ENCODE measurements at places on chromosomes 6 and 20.
A peak's percentile ranks its signal among the peaks of the same experiment; 100 is the strongest.

GRCh38 chr6:166813461-166813860 lies 142.9 kb downstream of the RNASET2 start:
- DNase-seq, result no peak

- DNase-seq, result no peak
These were observed 233.8 kb downstream of the SIM1 start for GRCh38 chr6:100230953-100231316.

DNA sequence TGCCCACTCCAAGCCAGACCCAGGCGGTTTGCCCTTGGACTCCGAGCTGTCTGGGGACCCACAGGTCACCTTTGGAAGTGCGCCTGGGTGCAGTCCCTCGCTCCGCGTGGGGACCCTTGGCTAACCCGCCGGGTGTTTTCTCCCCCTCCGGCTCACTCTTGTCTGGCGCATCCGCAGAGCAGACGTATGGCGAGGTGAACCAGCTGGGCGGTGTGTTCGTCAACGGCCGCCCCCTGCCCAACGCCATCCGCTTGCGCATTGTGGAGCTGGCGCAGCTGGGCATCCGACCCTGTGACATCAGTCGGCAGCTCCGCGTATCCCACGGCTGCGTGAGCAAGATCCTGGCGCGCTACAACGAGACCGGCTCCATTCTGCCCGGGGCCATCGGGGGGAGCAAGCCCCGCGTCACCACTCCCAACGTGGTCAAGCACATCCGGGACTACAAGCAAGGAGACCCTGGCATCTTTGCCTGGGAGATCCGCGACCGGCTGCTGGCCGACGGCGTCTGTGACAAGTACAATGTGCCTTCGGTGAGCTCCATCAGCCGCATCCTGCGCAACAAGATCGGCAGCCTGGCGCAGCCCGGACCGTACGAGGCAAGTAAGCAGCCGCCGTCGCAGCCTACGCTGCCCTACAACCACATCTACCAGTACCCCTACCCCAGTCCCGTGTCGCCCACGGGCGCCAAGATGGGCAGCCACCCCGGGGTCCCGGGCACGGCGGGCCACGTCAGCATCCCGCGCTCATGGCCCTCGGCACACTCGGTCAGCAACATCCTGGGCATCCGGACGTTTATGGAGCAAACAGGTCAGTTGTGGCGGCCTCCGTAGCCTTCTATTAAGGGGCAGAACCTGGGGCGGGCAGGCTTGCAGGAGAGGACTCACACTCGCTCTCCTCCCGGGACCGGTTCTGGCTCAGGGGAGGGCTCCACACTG lies 1.1 kb downstream of the PAX1 start:
- peak; percentile 62 for DNase-seq

DNA sequence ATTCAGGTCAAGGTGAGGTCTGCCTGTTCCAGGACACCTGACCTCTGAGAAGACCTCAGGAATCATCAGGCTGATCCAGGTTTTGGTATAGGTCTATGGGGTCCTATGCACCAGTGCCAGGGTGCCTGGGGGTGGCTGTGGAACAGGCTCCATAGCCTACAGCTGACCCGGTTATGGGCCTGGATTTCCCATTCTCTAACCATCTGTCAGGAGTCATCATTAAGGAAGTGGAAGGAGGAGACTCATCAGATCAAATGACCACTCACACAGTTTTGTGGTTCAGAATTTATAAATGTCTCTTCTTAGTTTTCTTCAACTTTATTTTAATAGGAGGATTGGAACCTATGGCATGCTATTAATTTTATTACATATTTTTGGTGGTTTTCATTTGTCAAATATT lies 14.8 kb downstream of the PLA2G7 start:
- DNase-seq, result no peak

GRCh38 chr6:100664274-100665040 lies 199.7 kb upstream of the SIM1 start:
- DNase-seq, result peak; percentile 66

DNA sequence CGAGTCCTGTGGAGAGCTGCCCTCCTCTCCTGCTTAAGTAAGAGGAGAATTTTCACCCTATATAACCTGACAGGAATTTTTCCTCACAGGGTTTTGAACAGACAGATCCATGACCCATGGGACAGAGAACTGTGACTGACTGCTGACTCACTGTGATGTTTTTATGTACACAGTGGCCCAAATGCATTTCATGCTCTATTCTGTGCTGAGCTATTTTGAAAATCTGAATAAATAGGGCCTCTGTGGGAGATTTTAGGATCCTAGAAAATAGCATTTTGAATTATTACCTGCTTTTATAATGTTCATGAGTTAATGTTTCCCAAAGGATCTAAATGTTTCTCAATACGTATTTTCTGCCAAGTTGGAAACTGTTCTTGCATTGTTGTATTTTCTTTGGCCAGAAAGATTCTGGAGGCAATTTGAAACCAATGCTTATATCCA lies 577.4 kb downstream of the HTR1B start:
- no peak for DNase-seq

DNA sequence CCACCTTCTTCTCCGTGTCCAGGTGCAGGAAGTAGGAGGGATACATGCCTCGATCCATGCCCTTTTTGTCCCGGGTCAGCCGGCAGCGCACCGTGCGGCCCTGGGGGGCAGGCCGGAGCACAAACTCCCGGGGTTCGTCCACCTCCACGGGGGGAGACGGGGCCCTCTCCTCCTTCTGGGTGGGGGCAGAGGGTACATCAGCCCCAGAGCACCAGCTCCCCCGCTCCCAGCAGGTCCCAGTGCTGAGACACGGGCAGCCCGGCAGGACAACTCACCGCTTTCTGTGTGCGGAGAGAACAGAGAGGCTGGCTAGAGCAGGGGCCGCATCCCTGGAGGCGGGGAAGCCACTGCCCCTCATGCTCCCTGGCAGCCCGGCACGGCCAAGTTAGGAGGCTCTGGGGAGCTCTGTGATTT lies 6.7 kb downstream of the TULP1 start:
- DNase-seq, result peak; percentile 52

- peak; percentile 91 for DNase-seq
These were observed 177.9 kb upstream of the ZNF184 start for GRCh38 chr6:27650620-27651370.

- DNase-seq, result no peak
These were observed 64.5 kb downstream of the TRMT11 start for GRCh38 chr6:126050795-126051194.

DNA sequence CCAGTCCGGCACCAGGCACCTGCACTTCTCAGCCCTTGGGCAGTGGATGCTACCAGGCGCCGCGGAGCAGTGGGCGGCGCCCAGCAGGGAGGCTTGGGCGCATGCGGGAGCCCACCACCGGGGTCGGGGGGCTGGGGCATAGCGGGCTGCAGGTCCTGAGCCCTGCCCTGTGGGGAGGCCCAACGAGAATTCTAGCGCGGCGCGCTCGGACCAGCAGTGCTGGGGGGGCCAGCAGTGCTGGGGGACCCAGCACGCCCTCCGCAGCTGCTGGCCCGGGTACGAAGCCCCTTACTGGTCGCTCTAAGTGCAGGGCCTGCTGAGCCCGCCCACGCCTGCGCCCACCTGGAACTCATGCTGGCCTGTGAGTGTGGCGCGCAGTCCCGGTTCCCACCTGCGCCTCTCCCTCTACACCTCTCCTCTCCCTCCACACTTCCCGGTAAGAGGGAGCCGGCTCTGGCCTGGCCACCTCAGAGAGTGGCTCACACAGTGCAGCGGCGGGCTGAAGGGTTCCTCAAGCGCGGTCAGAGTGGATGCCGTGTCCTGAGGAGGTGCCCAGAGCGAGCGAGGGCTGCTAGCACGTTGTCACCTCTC lies 28.5 kb upstream of the SERPINB1 start:
- peak; percentile 41 for DNase-seq

- peak; percentile 42 for DNase-seq
These were observed 25.0 kb downstream of the L3MBTL3 start for GRCh38 chr6:130043344-130043743.

GRCh38 chr20:34743039-34743438 lies 38.9 kb downstream of the TP53INP2 start:
- DNase-seq, result no peak

- DNase-seq, result no peak
These were observed 31.0 kb downstream of the E2F3 start for GRCh38 chr6:20432692-20433091.

DNA sequence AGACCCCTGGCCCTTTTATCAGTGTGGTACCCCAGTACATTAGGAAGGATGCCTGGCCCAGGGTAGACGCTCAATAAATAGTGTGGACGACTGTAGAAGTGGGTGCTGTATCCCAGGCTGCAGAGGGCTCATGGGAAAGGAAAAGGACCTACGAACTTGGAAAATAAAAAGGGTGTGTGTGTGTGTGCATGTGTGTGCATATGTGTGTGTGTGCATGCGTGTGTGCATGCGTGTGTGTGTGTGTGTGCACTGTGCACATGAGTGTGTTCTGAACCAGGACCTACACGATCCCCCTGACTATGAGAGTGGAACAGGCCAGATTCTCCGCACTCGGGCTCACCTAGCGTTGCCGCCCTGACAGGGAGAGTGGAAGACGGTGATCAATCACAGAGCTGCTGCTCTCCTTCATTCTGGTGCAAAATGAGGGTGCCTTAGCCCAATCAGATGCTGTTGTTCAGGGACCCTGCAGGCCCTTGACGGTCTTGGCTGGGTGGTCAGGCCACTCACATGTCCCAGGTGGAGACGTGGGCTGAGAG lies 3.5 kb upstream of the UNC93A start:
- DNase-seq, result no peak

DNA sequence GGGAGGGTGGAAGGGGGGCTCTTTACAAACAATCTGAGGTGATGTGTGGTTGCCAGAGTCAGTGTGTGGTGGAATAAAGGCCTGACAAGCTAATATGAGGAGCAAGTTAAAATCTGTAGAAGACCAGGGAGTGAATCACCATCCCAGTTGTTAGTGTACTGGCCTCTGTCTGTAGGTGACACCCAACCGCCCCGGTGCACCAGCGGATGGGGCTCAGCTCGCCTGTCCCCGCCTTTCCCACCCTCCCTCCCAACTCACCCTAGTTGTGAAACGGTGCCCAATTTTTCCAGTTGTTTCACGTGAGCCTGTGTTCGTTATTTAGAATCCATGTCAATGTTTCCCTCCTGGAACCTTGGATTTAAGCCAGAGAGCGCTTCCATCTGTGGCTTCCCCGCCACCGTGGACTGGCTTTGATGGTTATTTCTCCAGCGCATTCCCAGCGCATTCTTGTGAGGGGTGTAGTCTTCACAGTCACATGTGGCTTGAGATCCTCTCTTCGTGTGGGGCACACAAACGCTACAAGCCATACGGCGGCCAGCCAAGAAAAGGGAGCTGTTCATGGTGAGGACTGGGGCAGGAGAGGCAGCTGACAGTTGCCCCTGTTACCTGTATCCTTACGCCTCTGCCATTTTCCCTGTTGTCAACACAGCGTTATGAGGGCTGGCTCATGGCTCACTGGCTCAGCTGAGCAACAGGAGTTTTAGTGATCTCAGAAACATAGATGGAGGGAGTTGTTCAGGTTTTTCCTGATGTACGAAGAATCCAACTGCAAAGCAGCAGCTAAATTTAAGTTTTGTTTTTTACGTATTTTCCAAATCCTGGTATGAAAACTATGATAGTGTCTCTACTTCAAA lies 137.6 kb downstream of the ZDHHC14 start:
- DNase-seq, result peak; percentile 22

GRCh38 chr6:54244430-54244829 lies 63.8 kb upstream of the TINAG start:
- DNase-seq, result peak; percentile 60

DNA sequence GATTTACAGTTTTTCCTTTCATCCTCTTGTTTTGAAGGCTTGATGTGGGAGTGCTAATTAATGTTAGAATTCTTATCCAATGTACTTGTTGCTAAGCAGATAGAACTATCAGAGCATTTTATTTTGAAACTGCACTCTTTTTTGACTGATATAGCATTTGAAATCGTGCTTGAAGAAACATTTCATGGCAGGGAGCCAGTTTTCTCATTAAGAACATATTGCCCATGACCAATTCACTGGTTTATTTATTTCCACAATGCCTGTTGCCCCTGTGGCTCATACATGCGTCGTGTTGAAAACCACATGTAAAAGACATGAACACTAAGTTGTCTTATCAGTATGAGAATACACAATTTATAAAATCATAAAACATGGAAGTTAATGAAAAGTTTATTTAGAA lies 479.7 kb upstream of the FLRT3 start:
- no peak for DNase-seq

DNA sequence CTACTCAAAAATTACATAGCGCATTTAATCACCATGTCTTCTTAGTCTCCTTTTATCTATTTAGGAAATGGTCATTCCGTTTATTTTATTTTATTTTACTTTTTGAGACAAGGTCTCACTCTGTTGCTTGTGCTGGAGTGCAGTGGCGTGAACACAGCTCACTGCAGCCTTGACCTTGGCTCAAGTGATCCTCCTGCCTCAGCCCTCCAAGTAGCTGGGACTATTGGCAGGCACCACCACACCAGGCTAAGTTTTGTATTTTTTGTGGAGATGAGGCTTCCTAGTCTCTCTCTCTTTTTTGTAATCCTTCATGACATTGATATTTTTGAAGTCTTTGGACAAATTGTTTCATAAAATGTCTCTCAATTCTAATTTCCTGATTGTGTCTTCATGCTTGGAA lies 4.7 kb upstream of the MYLK4 start:
- no peak for DNase-seq

GRCh38 chr6:93017213-93017612 lies 402.1 kb downstream of the EPHA7 start:
- peak; percentile 77 for DNase-seq

DNA sequence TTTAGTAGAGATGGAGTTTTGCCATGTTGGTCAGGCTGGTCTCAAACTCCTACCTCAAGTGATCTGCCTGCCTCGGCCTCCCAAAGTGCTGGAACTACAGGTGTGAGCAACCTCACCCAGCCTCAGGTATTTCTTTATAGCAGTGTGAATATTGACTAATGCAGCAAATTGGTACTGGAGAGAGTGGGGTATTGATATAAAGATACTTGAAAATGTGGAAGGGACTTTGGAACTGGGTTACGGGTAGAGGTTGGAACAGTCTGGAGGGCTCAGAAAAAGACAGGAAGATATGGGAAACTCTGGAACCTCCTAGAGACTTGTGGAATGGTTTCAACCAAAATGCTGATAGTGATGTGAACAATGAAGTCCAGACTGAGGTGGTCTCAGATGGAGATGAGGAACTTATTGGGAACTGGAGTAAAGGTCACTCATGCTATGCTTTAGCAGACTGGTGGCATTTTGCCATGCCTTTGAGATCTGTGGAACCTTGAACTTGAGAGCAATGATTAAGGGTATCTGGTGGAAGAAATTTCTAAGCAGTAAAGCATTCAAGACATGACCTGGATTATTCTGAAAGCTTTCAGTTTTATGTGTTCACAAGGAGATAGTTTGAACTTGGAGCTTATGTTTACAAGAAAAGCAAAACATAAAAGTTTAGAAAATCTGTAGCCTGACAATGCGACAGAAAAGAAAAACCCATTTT lies 127.2 kb downstream of the DTNBP1 start:
- DNase-seq, result no peak

GRCh38 chr20:47127546-47127945 lies 229.0 kb downstream of the ZMYND8 start:
- DNase-seq, result no peak

DNA sequence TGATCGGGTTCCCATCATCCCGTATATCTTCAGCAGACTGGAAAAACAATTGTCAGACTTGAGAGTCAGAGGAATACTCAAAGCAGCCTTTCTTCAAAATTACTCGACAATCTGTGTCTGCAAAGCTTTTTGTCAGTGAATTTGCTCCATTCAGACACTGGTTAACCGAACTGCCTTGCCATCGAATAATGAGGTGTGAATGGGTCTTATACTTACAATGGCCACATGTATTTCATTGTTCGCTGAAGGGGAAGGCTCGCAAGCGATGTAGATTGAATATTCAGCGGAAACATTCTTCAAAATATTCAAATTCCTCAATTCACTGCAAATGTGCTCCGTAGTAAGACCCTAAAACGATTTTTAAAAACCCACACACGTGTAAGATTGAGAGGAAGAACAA lies 32.9 kb downstream of the JAG1 start:
- DNase-seq, result no peak
